ENCODE measurements at places on chromosomes 2 and 18.

- no peak for DNase-seq
Measured at GRCh38 chr2:237731663-237732062, 66.9 kb upstream of the RBM44 start.

- DNase-seq: no peak
Measured at GRCh38 chr2:36445185-36445866, 89.7 kb downstream of the CRIM1 start.

DNA sequence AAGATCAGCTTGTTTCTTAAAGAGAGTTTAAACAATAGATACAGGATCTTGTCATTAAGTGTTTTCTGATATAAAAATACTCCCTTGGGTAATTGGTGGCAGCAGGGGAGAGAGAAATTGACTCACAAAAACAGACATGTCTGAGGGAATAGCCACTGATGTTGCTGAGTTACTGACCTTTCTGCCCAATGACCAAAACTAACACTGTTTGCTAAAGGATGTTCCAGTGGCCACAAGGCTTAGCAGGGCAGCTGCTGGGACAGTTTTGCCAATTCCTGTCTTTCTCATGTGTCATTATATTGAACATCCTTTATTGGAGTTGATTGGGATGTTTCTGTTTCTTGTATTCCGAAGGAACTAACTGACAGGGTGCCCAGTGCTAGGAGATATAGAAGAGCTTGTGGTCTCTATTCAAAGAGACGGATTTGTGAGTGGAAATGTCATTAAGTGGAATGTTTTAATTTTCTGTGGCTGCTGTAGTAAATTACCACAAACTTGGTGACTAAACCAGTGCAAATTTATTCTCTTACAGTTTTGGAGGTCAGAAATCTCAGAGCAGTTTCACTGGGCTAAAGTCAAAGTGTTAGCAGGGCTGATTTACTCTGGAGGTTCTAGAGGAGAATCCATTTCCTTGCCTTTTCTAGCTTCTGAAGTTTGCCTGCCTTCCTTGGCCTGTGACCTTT is 124.8 kb upstream of the RMDN2 start:
- no peak for DNase-seq

- DNase-seq: no peak
Measured at GRCh38 chr18:45760462-45761036, 36.6 kb downstream of the SLC14A1 start.

DNA sequence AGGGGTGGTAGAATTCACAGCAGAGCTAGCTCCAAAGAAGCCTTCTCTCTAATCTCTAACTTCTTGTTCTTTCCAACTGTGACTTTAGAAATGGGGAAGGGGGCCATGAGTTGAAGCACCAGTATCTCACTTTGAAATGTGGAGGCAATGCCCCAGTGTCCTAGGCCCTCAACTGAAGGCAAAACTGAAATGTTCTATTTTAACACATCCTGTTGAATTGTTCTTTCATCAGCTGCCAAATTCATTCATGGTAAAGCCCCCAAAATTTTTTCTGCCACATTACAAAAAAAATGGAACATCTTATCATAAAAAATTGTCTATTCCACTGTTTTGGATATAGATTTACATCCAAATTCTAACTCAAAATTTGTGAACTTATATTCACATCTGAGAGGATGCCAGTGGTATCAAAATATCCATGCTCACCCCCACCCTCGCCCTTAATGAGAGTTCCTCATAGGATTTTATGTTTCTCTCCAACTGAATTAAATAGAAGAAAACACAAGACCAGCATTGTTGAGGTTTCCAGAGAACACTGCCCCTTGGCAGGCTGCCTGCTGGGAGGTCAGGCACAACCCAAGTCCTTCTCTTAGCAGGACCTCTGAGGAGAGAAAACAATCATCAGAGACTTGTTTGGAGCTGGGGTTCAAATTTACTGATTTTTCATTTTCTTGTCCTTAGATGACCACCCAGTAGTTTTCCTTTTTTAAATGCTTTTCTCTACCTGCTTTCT is 147.4 kb upstream of the PGAP1 start:
- no peak for DNase-seq

DNA sequence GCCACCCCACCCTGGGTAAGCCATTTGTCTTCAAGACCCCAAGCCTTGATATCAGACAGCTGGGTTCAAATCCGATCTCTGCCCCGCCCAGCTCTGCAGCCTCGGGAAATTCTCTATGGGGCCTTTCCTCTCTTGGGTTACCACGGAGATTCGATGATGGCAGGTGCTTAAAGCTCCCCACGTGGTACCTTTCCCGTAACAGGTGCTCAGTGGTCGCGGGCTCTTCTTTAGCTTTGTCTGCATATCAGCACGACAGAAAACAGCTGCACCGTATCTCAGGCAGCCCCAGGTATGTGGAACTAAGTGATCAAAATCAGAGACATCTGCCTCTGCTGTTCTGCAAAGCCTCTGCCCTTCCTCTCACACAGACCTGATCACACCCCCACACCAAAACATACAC is 37.4 kb downstream of the TTC32 start:
- no peak for DNase-seq

DNA sequence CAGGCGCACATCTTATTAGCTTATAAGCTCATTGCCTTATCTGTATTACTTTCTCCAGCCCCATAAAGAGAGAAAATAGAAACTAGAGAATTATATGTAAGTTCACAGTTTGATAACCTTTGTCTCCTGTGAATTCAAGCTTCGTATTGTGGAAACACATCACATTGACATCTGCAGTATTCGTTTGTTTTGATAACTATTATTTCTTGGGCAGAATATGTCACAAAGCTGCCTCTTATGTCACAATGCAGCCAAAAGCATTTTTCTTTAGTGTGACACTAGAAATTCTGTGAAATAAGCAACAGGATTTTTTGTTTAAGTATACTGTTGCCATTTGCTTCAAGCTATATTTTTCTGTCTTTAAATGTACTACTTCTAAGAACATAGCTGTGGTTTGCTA is 221.5 kb downstream of the DOK6 start:
- DNase-seq: no peak

DNA sequence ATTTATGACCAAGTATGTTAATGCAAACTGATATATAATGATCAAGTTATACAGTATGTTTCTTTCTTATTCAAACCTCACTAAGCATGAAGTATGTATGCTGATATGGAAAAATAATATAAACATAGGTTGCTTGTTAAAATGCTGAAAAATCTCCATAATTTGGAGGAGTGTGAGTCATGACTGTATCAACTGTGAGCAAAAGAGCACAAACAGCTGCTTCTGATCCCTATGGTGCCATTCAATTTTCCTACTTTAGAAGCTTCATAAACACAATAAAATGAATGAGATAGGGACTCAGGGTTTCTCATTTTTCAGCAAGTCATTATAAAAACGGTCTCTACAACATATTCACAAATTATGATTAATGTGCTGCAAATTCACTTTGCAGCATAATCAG is 129.9 kb upstream of the TFPI start:
- DNase-seq: no peak

DNA sequence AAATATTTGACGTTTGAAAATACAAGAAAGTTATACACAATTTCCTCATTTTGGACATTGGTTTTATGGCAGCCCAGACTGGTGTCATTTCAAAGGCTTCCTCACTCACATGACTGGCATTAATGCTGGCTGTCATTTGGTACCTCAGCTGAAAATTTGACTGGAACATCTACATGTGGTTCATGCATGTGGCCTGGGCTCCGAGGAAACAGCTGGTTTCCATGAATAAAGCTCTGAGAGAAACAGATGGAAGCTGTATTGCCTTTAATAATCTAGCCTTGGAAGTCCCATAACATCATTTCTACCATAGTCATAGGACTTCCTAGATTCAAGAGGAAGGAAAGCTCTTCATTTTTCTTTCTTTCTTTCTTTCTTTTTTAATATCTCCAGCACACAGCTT is 42.9 kb upstream of the RIT2 start:
- DNase-seq: no peak

DNA sequence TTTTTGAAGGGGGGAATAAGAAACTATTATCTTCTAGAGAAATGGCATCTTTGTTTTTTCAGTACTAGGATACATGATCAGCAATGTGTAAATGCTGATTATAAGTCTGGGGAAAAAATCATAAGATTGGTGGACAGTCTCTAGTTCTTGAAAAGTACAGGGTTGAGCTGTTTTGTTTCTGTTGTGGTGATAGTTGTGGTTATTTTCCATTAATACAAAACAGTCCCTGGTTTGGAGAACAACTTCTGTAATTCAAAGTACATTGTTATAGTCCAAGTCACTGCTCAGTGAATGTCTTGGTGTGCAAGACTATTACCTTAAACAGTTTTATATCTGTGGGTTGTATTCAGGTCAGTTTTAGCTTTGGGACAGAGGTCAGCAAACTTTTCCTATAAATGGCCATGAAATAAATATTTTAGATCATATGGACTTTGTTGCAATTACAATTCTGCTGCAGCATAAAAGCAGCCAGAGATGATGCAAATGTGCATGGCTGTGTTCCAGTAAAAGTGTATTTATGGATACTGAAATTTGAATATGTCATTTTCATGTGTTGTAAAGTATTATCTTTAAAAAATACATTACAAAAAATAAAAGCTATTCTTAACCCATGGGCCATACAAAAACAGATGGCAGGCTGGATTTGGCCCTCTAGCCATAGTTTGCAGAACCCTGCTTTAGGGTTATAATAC is 111.0 kb downstream of the CERS6 start:
- DNase-seq: no peak

- DNase-seq: no peak
Measured at GRCh38 chr2:31877008-31877407, 133.8 kb downstream of the MEMO1 start.

- DNase-seq: no peak
Measured at GRCh38 chr18:63488160-63488559, 11.4 kb downstream of the SERPINB5 start.

GRCh38 chr18:7755753-7756475 is 188.8 kb downstream of the PTPRM start:
- DNase-seq: no peak

- no peak for DNase-seq
Measured at GRCh38 chr2:25426326-25426725, 84.6 kb upstream of the DNMT3A start.

DNA sequence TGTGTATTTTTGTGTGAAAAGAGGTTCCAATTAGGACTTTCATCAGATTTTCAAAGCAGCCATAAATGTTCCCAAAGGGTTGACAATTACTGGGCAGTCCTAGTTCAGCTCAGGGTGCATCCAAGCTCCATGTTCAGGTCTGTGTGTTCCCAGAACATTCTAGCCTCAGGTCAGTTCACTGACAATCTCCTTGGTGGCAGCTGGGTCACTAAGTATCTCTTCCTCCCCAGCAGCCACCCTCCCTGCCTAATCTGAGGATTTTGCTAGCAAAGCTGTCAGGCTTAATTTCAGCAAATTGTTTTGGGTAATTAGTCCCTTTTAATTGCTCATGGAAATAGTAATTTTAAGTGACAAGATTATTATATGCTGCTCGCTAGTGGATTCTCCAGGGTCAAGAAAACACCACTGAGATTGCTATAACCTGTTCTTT is 29.8 kb downstream of the UPP2 start:
- DNase-seq: no peak

DNA sequence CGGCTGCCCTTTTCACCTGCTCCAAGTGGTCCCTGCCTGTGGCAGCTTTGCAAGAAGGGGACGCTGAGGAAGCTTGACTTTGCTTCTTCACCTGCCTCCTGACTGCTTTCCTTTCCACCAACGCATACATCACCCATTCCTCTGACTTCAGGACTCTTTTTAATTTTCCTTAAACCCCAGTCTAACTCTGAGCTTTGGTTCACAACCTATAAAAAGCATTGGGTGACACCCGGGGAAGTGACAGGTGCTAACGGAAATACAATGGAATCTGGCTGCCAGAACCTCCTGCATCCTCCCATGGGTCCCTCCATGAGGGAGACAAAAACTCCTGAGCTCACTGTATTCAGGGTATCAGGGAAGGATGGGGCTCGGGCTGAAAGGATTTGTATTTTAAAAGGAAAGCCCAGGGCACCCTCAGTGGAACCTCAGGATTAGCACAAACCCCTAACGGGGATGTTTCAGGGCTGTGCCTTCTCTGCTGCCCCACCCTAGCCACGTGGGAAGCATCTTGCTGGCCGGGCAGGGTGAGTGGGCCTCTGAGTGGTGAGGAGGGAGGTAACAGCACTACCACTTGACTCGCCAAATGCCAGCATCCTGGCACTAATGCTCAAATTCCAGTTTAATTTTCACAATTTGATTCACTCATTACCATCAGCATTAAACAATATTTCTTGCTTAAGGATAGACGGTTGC is 284.8 kb downstream of the CELF4 start:
- DNase-seq: no peak

GRCh38 chr2:37436323-37436722 is 91.9 kb downstream of the QPCT start:
- DNase-seq: no peak

DNA sequence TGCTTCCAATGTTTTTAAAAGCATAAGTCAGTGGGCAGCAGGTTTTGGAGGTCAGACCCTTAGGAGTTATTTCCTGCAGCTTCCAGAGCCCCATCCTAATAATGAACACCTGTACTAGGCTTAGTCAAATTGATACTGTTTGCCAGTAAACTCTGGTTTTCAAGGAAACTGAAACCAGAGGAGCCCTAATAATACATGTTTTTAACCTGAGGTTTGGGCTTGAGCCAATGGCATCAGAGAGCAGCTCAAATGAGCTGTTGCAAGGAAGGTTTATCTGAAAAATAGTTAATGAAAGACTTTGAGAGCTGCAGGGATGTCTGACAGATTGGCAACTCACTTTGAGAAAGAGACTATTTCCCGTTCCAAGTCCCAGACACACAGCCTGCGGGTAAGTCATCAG is 54.6 kb downstream of the DCC start:
- DNase-seq: no peak

DNA sequence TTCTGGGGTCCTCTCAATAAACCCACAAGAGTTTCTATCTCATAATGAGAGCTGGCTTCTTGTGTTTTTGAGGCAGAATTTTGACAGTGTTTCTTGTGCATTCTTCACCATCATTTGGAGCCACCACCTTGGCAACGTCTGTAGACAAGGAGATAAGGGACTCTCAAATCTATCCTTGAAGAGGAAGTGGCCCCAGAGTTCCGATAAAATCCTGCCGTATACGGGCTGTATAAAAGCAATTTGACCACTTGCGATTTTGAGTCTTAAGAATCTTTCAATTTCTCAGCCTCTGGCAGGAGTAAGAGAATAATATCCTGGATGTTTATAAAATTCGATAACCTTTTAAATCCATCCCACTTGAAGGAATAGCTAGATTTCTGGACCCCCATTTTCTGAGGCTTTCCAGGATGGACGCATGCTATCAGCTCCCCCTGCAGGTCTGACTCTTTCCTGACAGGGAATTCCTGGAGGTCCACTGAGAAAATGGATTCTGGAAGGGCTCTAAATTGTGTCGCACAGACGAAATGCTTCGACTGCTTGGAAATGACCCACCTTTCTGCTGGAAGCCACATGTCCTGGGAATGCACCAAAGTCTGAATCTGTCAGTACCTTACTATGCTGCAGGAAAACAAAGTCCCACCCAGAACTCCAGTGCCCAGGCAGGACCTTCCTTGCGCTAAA is 54.1 kb downstream of the E2F6 start:
- no peak for DNase-seq

- no peak for DNase-seq
Measured at GRCh38 chr18:45103319-45104048, 422.8 kb downstream of the SETBP1 start.

GRCh38 chr2:120897399-120897798 is 161.7 kb downstream of the GLI2 start:
- DNase-seq: no peak
